AG08395 (cell line): ENCODE measurements at places on chromosomes 3 and 15.

GRCh38 chr3:57999417-58000115, 8.7 kb upstream of the FLNB start:
- no peak for DNase-seq

DNA sequence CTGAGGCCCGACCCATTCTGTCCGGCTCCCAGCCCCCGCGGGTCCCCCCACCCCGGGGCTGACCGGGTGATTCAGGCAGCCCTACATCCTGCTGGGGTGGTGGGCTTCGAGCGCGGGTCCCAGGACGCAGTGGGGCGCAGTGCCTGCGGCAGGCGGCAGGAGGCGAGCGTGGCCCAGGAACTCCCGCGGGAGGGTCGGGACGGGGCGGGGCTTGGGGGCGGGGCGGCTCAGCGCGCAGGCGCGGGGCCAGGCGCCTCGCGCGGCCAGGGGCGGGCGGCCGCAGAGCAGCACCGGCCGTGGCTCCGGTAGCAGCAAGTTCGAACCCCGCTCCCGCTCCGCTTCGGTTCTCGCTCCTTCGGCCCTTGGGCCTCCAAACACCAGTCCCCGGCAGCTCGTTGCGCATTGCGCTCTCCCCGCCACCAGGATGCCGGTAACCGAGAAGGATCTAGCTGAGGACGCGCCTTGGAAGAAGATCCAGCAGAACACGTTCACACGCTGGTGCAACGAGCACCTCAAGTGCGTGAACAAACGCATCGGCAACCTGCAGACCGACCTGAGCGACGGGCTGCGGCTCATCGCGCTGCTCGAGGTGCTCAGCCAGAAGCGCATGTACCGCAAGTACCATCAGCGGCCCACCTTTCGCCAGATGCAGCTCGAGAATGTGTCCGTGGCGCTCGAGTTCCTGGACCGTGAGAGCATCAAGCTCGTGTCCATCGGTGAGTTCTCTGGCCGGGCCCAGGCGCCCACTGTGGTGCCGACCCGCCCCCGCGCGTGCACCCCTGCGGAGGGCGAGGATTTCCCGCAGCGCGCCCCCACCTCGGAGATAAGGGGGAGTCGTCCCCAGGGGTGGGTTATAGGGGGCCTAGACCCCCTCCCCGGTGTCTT, at the start of gene FLNB:
TSS of gene FLNB (plus strand) at position 282 of the 885 bp plus-strand sequence. CDS start at position 425, 143 bp downstream.
- DNase-seq: peak; percentile 95

GRCh38 chr3:36991923-36992805, 767 bp downstream of the EPM2AIP1 start:
- peak; percentile 45 for DNase-seq

- DNase-seq: no peak
These were observed 112.8 kb upstream of the GPR149 start for GRCh38 chr3:154542837-154543236.

DNA sequence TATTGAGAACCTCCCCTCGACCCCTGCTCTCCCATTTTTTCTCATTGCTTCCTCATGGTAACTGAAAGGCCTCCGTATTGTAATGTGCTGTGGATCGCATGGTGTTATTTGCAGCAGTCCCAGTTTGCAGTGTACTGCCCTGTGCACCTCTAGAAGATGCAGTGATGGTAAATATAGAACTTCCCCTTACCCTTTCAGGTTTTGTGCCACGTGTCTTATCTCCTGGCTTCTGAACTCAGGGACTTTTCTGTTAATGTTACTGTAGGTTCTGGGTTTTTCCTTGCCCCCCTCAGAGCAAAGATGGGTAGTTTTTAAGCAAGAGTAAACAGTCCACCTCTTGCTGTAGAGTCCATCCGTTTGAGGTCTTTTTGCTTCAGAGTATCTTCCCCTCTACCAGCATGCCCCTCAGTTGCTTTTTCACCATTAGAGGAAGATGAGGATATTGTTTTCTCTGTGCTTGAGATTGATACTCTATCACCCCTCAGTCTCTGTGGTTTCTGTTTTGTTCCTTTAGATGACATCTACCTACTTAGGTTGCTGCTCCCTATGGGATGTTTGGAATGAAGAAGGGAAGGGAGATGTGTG, 22.4 kb downstream of the CHD2 start:
- DNase-seq: no peak

DNA sequence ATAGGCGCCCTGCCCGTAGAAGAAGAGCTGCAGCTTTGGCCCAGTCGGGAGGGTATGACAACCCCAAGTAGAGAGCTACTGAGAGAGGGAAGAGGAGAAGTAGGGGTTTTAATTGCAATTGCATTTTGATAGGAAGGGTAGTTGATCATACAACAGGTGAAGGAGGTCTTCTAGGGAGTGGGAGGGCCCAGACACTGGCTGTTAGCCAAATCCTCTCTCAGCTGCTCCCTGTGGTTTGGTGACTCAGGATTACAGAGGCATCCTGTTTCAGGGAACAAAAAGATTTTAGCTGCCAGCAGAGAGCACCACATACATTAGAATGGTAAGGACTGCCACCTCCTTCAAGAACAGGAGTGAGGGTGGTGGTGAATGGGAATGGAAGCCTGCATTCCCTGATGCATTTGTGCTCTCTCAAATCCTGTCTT, 408.9 kb upstream of the THBS1 start:
- peak; percentile 91 for DNase-seq

DNA sequence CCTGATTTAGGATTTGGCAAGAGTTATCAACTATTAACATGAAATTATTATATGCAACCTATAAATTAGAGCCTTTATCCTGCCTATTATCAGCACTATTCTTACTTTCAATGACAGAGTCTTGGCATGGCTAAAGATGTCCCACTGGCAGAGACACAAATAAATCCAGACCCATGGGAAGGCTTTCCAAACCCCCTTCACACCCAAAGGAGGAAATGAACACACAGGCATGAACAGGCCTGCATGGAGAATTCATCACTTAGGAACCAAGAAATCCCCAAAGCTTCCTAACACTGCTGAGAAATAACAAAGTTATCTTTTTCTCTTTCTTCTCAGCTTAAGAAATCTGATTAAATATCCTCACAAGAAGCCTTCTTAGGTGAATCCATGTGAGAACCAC, 213.9 kb downstream of the OCA2 start:
- DNase-seq: no peak

GRCh38 chr3:133136114-133137041, 98.2 kb downstream of the TMEM108 start:
- no peak for DNase-seq

DNA sequence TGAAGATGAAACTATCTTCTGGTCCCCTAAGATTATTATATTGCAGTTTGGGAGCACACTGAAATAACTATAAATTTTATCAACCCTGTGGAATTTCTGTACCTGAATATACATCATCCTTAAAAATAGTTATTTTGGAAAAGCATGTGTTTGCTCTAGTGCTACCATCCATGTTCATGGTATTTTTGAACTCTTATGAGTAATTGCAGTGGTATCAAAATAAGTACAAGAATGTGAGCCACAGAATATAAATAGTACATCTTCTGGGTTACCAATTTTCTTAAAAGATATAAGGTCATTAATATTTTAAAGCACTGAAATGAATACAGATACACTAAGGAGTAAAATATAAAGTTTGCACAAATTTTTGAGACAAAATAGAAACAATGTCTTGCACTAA, 206.5 kb downstream of the CBLB start:
- DNase-seq: peak; percentile 22

DNA sequence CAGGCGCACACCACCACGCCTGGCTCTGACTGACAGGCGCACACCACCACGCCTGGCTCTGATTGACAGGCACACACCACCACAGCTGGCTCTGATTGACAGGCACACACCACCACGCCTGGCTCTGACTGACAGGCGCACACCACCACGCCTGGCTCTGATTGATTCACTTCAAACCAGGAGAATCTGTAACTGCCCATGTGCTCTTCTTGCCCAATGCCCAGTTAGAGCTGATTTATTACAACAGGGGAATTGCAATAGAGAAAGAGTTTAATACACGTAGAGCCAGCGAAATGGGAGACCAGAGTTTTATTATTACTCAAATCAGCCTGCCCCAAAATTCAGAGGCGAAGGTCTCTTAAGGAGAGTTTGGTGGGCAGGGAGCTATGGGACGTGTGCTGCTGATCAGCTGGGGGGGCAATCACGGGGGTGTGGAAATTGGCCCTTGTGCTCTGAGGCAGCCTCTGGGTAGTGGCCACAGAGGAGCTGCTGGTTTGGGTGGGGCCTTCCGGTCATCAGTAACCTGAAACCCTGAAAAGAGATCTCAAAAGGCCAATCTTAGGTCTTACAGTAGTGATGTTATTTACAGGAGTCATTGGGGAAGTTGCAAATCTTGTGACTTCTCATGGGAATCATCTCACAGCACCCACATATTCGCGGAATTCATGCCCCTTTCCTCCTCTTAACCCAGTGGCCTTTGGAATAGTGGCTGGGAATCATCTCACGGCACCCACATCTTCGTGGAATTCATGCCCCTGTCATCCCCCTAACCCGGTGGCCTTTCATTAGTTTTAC, 63.8 kb upstream of the TFRC start:
- no peak for DNase-seq

DNA sequence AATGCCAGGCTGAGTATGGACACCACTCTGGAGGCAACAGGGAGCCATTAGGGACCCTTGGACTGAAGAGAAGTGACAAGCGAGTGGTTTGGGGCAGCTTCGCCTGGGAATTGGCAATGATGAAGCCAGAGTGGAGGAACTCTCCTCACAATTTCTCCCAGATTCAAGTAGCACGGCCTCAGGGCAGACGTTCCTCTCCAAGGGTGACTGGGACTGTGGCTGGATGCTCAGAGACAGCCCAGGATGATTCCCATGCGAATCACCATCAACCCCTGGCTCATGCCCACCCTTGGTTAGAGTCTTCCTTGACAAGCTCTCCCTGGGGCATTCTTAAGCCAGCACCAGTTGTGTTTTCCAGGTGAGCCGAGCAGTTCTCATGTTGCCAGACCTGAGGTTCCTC, 16.3 kb upstream of the DOCK3 start:
- peak; percentile 78 for DNase-seq

DNA sequence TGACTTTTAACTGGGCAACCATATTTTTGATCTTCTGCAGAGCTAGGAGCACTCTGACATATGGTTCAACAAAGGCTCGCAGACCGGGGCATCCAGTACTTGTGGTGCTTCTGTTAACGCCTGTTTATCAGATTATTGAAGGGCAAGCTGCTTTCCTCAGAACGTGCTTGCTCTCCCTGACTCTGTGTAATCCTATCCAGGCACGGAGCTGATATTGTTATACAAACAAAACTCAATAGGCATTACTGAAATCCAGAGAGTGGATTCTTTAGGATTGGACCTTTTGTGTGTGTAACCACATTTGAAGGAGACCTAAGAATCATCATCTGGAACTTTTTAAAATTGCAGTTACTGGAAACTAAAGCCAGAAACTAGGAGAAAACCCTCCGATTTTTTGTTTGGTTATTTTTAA, 246.5 kb downstream of the PTPRG start:
- DNase-seq: peak; percentile 38

GRCh38 chr3:94256888-94257813, 194.3 kb downstream of the NSUN3 start:
- DNase-seq: no peak

GRCh38 chr3:139578783-139579182, 39.2 kb upstream of the RBP1 start:
- DNase-seq: no peak

GRCh38 chr3:184567946-184568559, 6.5 kb downstream of the EPHB3 start:
- no peak for DNase-seq

DNA sequence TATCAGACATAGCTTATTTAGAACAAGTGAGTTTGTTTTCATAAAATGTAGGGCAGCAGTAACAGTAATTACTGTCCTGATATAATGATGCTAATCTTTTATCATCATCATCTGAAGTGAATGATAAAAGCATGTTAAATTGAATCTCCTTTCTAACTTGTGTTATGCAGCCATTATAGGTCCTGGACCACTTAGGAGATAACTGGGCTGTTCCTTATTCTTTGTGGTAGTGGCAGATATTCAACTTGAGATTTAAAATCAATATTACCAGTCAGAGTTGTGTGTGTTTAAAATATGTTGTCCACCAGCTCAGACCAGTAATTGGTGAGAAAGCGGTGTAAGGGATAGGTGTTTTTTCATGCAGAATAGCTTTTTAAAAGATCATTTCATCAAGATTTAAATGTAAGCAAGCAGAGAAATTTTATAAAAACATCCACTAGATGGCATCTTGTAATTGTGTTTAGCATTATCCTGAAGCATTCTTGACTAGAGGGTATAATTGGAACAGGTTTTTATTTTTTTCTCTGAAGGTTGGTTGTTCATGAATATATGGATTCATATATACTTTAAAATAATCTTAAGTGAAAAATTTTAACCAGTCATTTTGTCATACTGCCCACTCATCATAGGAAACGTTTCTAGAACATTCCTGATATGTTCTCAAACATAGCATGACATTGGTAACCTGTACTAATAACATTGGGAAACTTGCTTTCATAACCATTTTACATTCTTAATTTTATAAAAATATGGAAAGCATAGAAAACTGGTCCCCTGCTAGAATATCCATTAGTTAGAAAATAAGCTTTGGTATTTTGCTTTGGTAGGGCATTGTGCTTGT, 153.9 kb downstream of the BBX start:
- DNase-seq: peak; percentile 35

DNA sequence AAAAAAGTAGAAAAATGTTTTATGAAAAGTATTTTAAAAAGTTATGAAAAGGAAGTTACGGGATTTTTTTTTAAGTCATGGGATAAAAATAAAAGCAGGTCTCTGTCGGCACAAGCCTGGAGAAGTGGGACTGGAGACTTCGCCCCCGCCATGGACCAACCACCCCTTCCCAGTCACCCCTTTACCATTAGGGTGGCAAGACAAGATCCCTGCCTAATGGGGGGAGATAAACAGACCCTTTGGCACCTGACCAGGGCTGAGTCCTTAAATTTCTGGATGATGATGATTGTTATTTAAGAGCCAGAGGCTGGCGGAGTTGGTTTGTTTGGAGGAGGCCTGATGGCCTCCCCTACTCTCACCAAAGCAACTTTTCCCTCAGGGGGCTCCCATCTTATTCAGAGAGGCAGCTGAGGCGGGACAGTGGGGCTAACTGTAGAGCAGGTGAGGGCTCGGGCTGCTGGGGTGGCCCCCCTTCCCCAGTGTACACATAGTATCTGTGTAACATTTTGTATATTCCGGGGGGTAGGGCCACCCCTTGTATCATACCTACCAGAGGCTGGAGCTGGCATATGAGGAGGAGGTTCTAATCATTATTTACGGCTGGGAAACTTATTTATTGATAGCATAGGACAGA, 74.0 kb downstream of the ADAMTS7 start:
- DNase-seq: no peak

- DNase-seq: peak; percentile 48
These were observed 170.9 kb downstream of the PLCL2 start for GRCh38 chr3:17055374-17056276.

DNA sequence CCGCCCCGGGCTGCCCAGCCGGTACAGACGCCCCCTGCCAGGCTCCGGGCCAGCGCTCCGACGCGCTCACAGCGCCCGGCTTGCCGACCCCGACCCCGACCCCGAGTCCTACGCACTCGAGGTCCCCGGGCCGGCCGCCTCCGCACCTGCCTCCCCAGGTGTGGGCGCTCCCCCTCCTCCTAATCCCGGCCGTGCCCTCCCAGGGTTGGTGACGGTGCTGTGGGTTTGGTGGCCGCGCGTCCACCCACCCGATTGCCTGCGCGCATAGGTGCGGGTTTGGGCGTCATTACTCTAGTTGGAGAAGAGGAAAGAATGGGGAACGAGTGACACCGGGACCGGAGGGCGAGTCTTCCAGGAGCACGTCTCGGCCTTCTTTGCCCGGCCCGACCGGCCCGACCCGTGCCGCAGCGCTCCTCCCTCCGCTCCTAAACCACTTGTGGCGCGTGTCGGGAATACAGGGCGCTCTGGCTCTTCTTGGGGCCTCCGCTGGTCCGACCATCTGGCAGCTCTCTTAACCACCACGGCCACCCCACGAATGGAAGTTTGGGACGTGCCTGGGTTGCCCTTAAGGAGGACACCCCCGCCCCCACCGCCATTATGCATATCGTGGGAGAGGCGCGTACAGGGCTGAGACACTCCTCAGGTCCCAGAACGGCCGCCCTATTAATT, 810 bp upstream of the THRB start:
- peak; percentile 26 for DNase-seq
